ENCODE measurements at places on chromosomes 3 and 15. TPM values are rescaled to one million over a fixed set of nuclear protein-coding genes. Genes with fewer than 3 reads are reported as not detected.

DNA sequence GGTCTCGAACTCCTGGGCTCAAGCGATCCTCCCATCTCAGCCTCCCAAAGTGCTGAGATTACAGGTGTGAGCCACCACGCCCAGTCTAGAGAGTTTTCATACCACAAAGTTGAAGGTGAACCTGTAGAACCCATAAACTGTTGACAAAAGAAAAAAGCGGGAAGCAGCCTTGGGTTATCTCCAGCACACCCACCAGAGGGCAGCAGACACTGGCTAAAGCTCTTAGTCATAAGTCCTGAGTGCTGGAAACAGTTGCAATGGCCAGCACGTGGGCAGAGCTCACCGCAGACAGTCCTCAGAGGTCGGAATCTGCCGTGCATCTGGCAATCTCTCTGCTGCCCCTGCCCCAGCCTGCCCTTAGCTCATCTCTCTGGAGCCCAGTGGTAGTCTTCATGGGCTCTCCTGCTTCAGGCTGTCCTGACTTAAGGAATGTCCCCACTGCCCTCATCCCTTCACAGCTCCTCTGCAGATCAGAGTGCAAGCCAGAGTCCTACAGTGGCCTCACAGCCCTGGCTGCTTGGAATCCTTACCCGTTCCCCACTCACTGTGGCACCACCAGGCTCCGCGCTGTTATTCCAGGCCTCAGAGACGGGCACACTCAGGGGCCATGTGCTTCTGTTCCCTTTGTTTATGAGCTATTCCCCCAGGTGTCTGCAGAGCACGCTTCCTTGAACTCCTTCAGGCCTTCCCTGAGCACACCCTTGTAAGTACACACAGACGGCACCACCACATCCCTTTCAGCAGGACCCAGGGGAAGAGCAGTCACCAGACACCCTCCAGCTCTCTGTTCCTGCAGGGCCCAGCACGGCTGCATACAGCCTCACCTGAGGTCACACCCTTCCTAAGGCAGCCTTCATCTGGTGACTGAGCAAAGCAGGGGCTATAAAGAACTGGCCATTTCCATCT is 8.8 kb upstream of the ELP6 start:
- peaks cover 7% of the 10 kb centered on the region for H3K4me1 ChIP-seq
- no peaks in the 10 kb centered on the region for H3K36me3 ChIP-seq
- peak overlapping the region; percentile 31 for H3K27ac ChIP-seq
- H3K27me3 ChIP-seq, result no peaks in the 10 kb centered on the region
- peak; percentile 90 for DNase-seq

- H3K4me3 ChIP-seq, result no peak overlapping the region
- no peaks in the 10 kb centered on the region for H3K4me1 ChIP-seq
- H3K27ac ChIP-seq, result no peak overlapping the region
Measured at GRCh38 chr15:74212494-74212893, 9.9 kb upstream of the STRA6 start.

GRCh38 chr15:46080016-46080415 is 445.2 kb downstream of the SQOR start:
- H3K27ac ChIP-seq, result no peak overlapping the region
- no peak for DNase-seq
- no peaks in the 10 kb centered on the region for H3K27me3 ChIP-seq
- H3K4me3 ChIP-seq, result no peak overlapping the region

The GOLGA8J gene
- 0.38 TPM for total RNA-seq

The CHRNA3 gene
- not detected for total RNA-seq

The NECTIN3 gene
- total RNA-seq, result 3.0 TPM

The ALDH1L1 gene
- not detected for total RNA-seq

- H3K27ac ChIP-seq, result no peak overlapping the region
- H3K36me3 ChIP-seq, result no peaks in the 10 kb centered on the region
- H3K27me3 ChIP-seq, result no peaks in the 10 kb centered on the region
Measured at GRCh38 chr15:87348746-87349145, 907.8 kb downstream of the NTRK3 start.

DNA sequence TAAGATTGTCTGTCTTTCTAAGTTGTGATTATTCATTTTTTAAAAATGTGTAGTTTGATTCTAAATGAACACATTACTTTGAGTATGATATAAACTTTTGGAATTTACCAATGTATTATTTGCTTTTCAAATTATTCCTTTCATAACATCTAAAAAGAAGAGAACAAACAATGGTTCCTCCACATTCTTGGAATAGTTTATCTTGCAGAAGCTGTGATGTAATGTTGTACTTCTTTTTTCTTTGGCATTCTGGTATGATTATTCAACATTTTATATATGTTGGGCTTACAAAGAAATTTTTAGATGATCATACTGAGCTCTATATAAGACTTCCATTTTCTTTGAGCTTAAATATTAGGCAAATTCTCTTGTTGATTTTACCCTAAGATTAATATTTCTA is 419.2 kb downstream of the DIPK2A start:
- no peak overlapping the region for H3K4me3 ChIP-seq
- no peak for DNase-seq
- no peaks in the 10 kb centered on the region for H3K36me3 ChIP-seq
- H3K4me1 ChIP-seq, result no peaks in the 10 kb centered on the region
- H3K27me3 ChIP-seq, result no peaks in the 10 kb centered on the region
